ENCODE measurements at places on chromosomes 16 and 17.
A peak's percentile ranks its signal among the peaks of the same experiment; 100 is the strongest.

DNA sequence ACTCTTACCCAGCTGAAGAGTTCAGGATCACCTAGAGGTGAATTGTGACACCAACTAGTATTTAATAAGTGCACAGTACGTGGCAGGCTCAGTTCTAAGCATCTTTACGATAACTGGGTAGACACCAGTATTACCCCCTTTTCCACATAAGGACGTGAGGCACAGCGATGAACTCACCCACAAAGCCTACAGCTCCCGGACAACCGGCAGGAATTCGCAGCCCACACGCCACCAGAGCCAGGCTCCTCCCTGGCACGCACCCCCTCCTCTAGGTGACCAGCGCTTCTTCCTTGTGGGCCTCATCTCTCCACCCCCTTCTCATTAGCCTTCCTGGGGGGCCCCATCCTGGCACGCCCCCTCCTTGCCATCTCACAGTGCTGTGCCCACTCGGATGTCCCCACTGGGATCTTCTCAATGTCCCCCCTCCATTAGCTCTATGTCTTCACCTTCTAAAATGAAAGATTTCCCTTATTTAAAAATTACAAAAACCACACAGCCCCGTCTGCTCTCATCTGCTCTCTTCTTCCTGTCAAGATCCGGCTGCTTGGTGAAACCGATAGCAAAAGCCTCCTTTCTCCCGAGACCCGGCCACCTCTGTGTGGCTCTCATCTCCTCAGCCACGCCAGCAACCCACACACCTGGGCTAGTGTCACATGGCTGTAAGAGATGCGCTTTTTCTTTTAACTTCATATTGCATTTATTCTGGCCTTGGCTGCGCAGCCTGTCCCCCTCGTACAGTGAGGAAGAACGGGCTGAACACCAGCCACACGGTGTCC lies 20.8 kb downstream of the IFT140 start:
- DNase-seq = no peak

DNA sequence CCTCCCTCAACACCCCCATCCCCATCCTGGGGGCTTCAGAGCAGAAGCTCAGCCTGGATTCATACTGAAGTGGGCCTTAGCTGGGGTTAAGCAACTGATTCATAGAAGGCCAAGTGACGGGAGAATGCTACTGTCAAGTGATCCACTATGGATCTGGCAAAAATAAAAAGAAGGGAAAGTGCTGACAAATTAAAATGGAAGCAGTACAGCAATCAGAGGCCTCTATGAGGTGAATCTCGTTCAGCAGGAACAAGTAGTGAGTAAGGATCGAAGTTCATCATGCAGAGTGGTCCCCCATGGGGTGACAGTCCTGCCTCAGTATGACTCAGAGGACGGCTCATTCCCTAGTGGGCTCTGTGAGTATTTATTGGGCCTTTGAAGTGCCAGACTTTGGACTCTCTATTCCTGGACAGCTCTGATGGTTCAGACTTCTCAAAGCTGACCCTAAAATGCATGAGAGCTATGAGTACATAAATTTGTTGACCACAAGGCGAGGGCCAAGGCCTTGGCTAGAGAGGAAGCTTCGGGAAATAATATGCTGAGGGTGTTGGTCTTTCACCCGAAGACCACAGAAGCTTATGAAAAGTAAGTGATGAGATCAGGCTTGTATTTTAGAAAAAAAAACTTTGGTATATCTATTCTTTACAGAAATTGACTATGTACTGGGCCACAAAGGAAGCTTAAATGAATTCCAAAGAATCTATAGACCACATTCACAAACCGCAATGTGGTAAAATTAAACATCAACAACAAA lies 5.3 kb upstream of the NSMCE1 start:
- peak; percentile 21 for DNase-seq

GRCh38 chr16:57104706-57105105 lies 12.3 kb downstream of the CPNE2 start:
- no peak for DNase-seq

- no peak for DNase-seq
These were observed 104.4 kb downstream of the VPS53 start for GRCh38 chr17:610276-610675.

DNA sequence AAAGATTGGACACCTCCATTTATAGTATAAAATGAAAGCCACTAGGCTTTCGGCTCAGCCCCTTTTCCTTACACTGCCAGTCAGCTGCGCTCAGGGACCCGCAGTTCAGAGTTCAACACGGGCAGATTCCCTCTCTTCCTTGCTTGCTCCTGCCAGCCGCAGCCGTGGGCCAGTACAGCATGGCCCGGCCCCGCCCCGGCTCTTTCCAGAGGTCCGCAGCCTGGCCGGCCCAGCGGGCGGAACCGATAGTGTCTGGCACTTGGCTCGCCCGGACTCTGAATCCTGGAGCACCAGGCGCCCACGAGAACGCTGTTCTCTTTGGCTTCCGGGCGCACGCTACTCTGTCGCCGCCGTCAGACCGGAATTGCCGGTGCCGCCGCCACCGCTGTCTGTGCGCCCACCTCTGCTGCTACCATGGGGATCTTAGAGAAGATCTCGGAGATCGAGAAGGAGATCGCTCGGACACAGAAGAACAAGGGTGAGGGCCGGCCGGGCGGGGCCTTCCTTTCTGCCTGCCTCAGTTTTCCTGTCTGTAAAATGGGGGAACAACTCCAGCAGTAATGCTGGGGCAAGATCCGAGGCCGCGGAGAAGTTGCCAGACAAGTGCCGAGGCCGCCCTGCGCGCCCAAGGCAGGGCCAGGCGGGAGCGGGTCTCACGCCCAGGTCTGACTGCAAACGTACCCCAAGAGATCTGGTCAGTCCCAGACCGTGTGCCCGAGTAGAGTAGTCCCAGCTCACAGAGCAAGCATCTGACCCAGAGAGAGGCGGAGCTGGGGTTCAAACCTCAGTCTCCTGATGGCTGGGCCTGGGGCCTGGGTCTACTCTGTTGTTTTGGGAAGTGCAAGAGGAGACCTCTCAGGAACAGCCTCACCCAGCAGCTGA lies at the start of gene DRG2:
DRG2 (plus strand) TSS at position 339 of the 882 bp plus-strand sequence; CDS start at position 415, 76 bp downstream.
- peak; percentile 91 for DNase-seq

GRCh38 chr17:68011199-68011665 lies 15.0 kb upstream of the C17orf58 start:
- peak; percentile 63 for DNase-seq

DNA sequence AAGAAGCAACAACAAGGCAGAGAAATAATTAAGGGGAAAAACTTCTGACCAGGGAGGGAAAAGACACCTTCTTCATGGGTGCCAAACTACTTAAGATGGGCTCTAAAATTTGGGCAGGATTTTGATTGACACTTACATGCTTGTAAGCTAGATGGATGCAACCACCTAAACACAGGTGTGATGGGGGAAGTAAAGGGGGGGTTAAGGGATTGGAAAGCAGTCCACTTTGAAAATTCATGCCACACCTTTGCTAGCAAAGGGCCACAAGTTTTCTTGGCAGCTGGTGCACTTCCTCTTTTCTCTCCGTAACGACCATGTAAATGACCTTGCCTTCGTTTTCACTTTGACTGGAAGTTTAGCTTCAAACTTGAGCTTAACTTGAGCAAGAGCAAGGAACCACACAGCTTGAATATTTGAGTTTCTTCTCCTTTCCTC lies 14.3 kb upstream of the PRKAR1A start:
- peak; percentile 31 for DNase-seq

GRCh38 chr16:54846766-54847165 lies 83.9 kb upstream of the IRX5 start:
- DNase-seq = no peak

GRCh38 chr17:81039854-81040758 lies 5.2 kb downstream of the BAIAP2 start:
- DNase-seq = no peak

DNA sequence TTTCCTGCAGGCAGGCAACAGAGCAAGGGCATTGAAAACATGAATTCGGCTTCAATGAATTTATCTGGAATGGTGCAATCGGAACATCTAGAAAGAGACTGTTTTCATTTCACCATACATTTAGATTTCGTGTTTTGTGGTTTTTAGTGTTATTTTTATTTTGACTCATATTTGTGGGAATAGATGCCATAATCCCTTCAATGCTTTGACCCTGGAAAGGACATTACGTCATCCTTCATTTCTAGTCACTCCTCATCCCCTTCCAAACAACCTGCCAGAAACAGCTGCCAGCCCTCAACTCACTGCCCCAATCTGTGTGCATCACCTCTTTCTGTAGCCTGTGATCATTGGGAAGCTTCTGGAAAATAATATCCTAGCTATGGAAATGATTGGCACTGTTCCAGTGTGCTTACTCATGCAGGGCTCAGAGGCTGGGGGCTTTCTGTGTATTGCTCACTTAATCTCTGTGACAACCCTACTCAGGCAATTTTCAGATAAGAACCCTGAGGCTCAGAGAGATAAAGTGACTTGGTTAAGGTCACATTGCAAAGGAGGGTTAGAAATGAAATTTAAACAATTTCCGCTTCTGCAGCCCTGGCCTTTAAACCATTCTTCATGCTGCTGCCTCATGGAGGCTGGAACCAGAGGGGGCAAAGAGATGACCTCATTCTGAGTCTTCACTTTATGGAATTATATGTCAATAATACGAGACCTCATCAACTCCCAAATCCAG lies 9.5 kb upstream of the KSR1 start:
- no peak for DNase-seq

GRCh38 chr17:1438593-1439083 lies 17.4 kb downstream of the CRK start:
- DNase-seq = no peak

DNA sequence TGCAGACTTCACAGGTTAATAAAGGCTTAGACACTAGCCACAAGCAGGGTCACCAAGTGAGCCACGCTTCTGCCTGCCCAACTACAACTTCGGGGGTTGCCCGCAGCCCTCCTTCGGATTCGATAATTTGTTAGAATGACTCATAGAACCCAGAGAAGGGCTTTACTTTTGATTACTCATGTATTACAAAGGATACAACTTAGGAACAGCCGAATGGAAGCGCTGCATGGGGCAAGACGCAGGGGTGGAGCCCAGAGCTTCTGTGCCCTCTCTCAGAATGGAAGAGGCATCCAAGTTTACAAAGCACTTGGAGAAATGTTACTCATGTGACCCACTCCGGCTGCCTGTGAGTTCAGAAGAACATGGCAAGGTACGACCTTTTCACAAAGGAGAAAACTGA lies 7.5 kb upstream of the CDH5 start:
- no peak for DNase-seq

DNA sequence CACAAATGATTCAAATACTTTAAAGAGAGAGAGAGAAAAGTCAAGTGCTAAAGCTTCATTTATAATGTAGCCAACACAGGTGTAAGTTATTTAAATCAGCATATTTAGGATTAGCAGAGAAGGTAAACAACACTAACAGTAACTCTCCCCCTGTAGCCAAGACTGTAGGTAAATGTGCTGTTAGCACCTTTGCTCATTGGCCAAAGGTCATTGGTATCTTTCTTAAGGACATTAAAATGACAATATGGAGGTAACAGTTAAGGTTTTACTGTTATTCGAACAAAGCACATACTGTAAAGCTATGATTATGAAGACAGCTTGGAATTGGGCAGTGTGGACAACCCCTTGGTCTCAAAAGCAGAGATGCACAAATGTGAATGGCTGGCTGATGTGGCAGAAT lies 28.7 kb downstream of the LITAFD start:
- DNase-seq = no peak

GRCh38 chr16:67652578-67653127 lies 7.4 kb downstream of the ACD start:
- DNase-seq = no peak

DNA sequence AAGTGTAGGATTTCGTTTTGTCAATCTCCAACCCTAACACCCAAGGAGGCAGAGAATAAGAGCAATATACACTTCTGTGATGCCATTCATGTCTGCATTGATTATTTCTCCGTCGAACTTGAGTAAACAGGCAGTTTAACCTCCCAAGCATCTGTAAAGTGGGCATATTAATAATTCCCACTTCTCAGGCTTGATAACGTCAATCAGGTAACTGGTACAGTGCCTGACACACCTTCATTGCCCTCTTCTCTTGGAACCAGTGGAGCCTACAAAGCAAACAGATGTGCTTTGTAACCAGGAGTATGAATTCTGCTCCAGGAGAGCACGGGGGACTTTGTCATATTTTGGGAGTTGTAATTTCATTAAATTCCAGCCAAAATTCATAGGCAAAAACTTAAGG lies 32.5 kb upstream of the PLCG2 start:
- no peak for DNase-seq

GRCh38 chr16:29192329-29193247 lies 207.7 kb downstream of the LAT start:
- DNase-seq = no peak

GRCh38 chr17:74274709-74275340 lies 791 bp downstream of the DNAI2 start:
- peak; percentile 26 for DNase-seq

GRCh38 chr16:9499941-9500593 lies 408.6 kb downstream of the HAPSTR1 start:
- no peak for DNase-seq

GRCh38 chr16:66656547-66656946 lies 40.0 kb downstream of the CMTM4 start:
- no peak for DNase-seq

DNA sequence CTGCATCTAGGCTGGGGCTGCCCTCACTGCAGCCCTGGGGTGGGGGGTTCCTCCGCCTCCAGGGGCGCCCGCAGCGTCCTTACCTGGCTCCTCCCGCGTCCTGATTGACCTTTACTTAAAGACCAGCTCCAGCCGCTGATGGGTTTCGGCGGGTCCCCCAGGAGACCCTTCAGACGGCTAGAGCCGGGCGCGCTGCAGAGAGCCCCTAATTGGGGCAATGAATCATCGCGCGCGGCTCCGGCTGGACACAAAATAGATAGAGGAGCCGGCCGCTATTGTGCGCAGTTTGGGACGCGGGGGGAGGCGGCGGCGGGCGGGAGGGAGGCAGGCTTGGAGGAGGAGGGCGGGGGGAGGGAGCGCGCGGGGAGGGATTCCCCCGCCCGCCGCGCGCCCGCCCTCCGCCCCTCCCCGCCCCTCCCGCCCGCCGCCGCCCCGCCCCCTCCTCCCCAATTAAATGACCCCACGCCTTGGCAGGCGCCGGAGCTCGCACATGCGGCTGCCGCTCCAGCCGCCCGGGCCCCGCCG lies 56.5 kb upstream of the CIBAR2 start:
- no peak for DNase-seq

GRCh38 chr17:1251866-1252608 lies 18.2 kb upstream of the BHLHA9 start:
- no peak for DNase-seq

DNA sequence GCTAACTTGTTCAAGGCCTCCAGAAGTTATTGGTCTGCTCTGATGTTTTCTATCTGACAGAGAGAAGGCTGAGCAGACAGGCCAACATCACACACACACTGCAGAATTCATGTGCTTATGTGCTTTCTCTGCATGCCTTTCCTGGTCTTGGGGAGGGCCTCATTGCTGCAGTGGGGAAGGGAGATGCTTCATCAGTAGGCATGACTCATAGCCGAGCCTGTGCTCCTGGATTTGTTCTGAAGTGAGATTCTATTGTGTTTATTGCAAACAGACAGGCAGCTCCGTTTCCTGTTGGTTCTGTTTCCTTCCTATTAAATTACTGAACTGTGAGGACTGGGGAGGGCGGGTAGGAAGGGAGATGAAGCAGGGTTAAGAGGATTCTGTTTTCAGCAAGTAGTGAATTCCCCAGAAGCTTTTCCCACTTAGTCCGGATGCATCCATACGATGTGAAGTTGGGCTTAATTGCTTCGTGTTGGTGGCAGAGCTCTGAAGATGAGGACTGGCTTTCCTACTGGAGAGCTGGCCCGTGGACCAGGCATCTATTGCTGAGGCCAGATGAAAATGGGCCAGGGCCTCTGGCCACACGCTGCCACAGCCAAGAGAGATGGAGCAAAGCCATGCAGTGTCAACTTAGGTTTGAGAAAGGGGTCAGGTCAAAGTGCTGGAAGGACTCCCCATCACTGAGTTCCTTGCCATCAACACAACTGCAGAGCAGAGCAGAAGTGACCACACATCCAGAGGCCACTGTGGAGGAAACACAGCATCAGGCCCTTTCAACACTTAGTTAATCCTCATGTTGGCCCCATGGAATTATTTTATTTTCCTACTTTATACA lies 179.3 kb downstream of the UTP18 start:
- DNase-seq = no peak

Measured in CD4-positive, alpha-beta T cell treated with Interleukin-10 for 1 hour (primary cell).